ENCODE measurements at places on chromosomes 3 and 15.

- DNase-seq: no peak
These were observed 516.2 kb downstream of the GRM7 start for GRCh38 chr3:7377103-7377502.

DNA sequence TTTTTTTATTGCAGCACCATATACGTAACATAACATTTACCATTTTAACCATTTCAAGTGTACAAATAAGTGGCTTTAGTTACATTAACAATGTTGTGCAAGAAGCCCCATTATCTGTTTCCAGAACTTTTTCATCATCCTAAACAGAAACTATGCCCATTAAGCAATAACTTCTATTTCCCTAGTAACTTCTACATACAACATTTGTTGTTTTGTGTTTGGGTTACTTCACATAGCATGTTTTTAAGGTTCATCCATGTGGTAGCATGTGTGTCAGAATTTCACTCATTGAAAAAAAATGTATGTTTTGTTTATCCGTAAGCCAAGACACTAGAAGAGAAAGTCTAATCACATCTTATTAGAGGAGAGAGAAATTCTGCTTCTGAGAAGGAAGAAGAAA is 450.5 kb upstream of the PDZRN3 start:
- DNase-seq: no peak

- DNase-seq: no peak
These were observed 42.5 kb downstream of the CMTM6 start for GRCh38 chr3:32460031-32460749.

DNA sequence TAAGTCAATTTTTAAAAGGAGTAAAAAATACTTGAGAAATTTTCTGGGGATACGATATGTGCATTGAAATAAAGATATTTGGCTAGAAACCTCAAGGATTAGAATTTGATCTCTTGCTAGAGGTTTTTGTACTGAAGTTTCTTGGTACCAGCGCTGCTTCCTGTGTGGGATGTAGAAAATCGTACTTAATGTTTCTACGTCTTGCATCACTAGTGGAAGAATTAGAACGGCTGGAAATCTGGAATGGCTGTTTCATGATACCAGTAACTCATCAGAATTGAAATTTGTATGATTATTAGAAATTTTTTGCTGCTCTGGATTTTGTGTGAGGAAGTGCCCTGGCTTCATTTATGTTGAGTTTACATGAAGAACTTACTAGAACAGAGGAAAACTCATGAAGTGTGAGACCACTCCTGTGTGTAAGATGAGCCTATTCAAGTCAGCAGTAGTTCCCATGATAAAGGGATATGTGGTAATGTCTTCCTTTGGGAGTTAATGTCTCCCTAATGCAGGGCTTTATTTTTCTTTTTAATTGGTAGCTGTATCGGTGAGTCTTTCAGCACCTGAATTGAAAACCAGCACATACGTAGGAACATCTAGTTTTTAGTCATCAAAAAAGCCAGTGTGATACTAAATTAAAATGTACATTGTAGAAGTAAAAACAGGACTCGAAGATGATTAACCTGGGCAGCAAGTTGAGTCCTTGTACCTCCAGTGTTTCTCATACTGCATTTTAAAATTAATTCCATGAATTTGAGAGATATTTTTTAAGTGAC is 3.2 kb downstream of the KBTBD8 start:
- DNase-seq: no peak

GRCh38 chr15:66095871-66096687 is 157.5 kb downstream of the MEGF11 start:
- no peak for DNase-seq

- no peak for DNase-seq
These were observed 25.6 kb upstream of the ZNF280D start for GRCh38 chr15:56758770-56759449.

GRCh38 chr3:168091302-168091858 is 4.3 kb downstream of the GOLIM4 start:
- no peak for DNase-seq

DNA sequence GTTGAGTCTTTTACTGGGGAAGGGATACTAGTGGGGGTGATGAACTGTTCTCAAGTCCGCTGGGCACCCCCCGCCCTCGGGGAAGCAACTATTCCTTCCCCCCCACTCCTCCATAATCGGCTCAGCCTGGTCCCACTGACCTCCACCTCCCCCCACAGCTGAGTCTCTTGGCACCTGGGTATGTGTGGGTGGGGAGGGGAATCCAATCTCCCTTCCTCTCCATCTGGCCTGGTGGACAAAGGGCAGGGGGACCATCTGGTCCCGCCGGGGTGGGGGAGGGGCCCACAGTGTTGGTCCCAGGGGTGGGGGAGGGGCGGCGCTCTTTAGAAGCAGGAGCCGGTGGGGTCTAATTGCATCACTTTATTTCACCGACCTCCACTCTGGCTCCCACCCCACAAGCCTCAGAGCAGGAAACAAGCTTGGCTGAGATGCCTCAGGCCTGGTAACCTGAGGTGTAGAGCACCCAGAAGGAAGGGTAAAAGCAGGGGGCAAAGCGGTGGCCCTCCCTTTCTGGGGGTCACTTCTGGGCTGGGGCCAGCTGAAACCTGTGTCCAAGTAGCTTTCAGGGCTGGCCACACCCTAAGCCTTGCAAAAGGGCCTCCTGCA is 1.0 kb upstream of the PCBP4 start:
- DNase-seq: no peak

GRCh38 chr3:16824081-16824696 is 60.6 kb upstream of the PLCL2 start:
- DNase-seq: no peak

DNA sequence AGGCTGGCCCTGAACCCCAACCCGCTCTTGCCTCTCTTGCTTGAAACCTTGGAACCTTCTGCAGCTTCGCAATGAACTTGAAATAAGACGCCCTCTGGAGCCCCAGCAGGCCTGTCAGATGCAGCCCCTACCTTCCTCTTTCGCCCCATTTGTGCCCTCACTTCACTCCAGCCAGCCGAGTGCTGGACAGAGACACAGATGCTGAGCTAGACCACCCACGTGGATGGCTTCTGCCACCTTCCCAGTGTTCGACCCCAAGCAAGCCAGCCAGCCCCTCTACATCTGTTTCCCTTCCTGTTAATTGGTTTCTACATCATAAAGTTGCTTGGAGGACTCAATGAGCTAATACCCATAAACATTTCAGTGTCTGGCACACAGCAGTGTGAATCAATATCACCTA is 23.8 kb upstream of the SNRPA1 start:
- no peak for DNase-seq

GRCh38 chr15:70172566-70173225 is 75.0 kb upstream of the TLE3 start:
- no peak for DNase-seq

DNA sequence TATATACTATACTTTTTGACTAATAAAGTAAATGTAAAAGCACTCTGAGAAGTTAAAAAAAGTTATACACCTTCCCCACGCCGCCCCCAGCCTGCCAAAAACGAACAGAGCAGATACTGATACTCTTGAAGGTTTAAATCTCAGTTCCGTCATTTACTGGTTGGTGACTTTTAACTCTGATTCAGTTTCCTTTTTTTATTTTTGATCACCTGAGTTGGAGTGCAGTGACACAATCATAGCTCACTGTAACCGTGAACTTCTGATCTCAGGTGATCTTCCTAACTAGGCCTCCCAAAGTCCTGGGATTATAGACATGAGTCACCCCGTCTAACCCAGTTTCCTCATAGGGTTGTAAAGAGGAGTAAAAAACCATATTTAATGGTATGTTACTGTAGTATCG is 3.3 kb upstream of the TIPIN start:
- no peak for DNase-seq

DNA sequence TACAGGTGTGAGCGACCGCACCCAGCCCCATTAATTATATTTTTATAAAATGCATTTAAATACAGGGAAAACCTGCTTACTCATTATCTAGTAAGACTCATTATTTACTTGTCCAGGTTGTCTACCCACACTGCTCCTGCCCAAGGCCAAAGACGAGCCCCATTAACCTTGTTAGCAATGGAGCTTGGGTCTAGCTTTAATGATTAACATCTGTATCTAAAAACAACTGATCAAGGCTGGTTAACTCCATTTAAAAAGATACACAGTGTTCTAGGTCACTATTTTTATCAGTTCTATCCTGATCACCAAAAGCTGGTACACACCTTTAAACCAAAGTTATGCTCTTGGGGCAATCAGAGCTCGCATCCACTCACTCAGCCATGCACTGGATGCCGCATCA is 10.4 kb upstream of the NCKIPSD start:
- no peak for DNase-seq

- no peak for DNase-seq
These were observed 185.5 kb upstream of the ANKRD28 start for GRCh38 chr3:15983232-15983631.

GRCh38 chr3:14125193-14126016 is 553 bp downstream of the TMEM43 start:
- DNase-seq: no peak

DNA sequence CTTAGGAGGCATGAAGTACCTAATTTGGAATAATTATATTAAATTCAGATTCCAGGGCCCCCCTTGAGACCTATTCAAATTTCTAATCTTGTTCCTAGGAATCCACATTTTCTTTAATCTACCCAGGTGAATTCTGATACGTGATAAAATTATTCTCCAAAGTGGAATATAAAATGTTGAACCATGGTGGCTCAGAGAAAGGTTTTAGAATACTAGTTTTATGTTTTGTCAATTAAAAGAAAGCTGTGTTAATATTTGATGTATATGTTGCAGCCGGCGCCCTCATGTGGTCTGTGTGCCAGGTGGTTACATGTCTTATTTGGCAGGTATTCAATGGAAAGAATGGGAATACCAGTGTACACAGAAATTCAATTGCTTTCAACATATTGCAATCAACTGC is 321.8 kb downstream of the FEZF2 start:
- no peak for DNase-seq

GRCh38 chr3:50633230-50633790 is 16.4 kb downstream of the MAPKAPK3 start:
- no peak for DNase-seq

- no peak for DNase-seq
These were observed 58.0 kb upstream of the FURIN start for GRCh38 chr15:90810354-90810753.

DNA sequence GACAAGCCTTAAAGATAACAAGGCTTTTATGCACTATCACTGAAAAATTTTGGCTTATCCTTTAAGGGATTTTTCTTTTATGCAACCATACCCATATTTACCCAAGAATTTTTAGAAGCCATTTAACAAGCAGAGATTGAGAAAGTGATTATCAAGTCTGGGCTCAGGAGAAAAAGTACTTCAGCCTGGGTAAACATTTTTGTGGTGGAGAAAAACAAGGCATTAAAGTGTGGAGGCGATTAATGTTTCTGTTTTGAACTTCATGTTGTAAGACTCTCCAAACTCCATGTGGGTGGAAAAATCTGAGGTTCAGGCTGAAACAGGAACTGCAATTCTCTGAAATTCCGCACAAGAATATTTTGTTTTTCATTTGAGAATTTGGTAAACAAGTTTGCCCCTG is 260.4 kb upstream of the KCNMB2 start:
- no peak for DNase-seq

Data from cortex of kidney (tissue), 1 donor.